ENCODE measurements at places on chromosomes 16 and 17.

DNA sequence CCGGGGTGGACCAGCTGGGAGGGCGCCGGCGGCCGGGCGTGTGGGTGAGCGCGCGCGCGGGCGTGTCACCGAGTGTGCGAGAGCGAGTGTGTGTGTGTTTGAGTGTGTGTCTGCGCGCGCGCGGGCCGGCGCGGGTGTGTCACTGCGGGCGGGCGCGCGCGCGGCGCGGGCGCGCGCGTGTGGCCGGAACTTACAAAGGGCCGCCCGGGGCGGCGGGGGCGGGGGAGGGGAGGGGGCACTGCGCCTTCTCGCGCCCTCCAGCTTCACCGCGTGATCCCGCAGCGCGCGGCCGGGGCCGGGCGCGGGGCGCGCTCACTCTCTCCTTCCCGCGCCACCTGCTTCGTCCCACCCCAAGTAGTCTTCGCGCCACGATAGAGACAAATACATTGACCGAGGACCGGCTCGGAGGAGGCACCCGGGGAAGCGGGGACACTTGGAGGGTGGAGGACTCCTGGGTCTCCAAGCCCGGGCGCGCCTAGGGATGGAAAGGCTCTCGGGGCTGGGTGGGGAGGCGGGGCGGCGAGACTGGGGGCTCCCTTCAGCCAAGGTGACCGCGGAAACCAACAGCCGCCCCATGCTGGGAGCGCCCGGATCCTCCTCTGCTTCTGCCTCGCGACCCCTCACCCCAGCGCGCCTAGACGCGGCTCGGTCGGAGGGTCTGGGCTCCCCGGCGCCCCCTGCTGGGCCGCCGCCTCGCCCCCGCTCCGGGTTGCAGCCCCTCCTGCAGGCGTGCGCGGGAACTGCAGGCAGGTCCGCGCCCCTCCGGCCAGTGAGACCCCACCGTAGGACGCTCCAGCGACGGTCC, at the start of gene SRCIN1:
TSS of gene SRCIN1 (minus strand) at position 112 of the 805 bp plus-strand sequence. CDS start 247 bp downstream, outside the sequence.
- peak within 1 kb of the TSS; percentile 56 for H3K4me3 ChIP-seq
- peaks cover 76% of the 10 kb centered on the region for H3K27me3 ChIP-seq
- peak; percentile 61 for DNase-seq

DNA sequence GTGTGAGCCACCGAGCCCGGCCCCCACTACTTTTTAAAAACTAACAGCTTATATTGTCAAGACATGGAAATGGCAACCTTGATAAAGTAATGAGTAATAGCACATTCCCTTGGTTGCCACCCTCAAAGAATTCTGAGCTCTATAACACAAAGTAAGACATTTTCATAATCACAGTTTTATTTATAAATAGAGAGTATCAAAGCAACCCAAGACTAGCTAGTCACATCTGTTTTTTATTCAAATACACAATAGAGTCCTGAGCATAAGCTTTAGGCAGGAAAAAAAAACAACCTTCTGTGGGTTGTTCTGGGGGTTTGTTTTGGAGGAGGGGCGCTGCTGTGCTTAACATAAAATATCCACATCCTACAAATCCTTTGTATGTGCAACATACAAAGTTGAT, 68.7 kb downstream of the CEP95 start:
- H3K27ac ChIP-seq = no peak overlapping the region
- peaks cover 21% of the 10 kb centered on the region for H3K4me1 ChIP-seq
- peaks cover 21% of the 10 kb centered on the region for H3K36me3 ChIP-seq
- no peak for DNase-seq
- no peak overlapping the region for H3K4me3 ChIP-seq

GRCh38 chr16:55577887-55578286, 11.4 kb downstream of the CAPNS2 start:
- no peak for DNase-seq
- H3K27ac ChIP-seq = no peak overlapping the region
- no peaks in the 10 kb centered on the region for H3K4me1 ChIP-seq
- no peaks in the 10 kb centered on the region for H3K36me3 ChIP-seq
- peaks cover 5% of the 10 kb centered on the region for H3K27me3 ChIP-seq

DNA sequence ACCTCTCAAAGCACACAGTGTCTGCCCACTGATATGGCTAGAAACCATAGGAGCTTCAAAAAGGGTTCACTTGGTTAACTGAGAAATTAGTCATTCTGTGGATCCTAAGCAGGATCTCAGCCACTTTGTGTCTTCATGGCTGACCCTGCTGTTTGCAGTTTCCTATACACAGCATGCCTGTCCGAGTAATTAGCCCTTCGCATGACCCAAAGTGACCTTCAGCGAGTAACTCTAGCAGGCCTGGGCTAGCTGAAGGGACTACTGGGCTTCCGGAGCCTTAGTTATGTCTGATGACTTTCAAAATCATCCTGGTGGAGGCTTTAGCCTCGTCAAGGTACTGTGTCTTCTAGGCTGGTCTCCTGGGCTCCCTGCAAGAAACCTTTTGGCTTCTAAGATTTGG, 28.9 kb upstream of the FBXW10B start:
- no peak for DNase-seq
- no peaks in the 10 kb centered on the region for H3K36me3 ChIP-seq
- H3K4me3 ChIP-seq = no peak overlapping the region
- peaks cover 12% of the 10 kb centered on the region for H3K4me1 ChIP-seq

DNA sequence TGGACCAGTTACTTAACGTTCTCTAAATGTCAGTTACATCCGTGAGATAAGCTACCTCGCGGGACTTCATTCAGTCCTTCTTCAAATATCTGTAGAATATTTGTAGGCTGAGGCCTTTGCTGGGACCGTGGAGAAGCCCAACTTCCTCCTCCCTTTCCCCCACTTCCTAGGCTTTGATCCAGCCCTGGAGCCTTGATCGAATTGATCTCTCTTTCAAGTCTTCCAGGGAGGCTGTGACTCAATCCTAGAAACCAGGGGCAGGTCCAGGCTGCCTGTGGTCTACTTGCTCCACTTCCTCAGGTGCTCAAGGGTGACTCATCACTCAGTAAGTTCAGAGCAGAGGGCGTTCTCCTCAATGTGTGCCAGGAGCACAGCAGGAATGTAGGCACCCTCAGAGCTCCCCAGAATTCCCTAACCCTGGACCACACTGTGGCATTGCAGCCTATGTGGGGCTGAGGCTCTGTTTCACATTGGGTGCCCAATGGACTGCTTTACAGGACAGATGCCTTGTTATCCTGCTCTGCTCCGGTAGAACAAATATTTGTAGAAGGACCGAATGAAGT, 11.2 kb upstream of the CEP20 start:
- DNase-seq = peak; percentile 85
- no peak overlapping the region for H3K4me3 ChIP-seq
- H3K36me3 ChIP-seq = peaks cover 1% of the 10 kb centered on the region
- H3K27me3 ChIP-seq = no peaks in the 10 kb centered on the region
- peaks cover 46% of the 10 kb centered on the region for H3K4me1 ChIP-seq

- no peaks in the 10 kb centered on the region for H3K27me3 ChIP-seq
- peak overlapping the region; percentile 87 for H3K27ac ChIP-seq
- H3K4me1 ChIP-seq = peaks cover 73% of the 10 kb centered on the region
These were observed 19.0 kb downstream of the SLC7A6 start for GRCh38 chr16:68283346-68283745.

GRCh38 chr16:14564861-14565687, 65.0 kb downstream of the PARN start:
- peaks cover 4% of the 10 kb centered on the region for H3K36me3 ChIP-seq
- H3K4me1 ChIP-seq = peaks cover 10% of the 10 kb centered on the region
- H3K27me3 ChIP-seq = no peaks in the 10 kb centered on the region
- H3K4me3 ChIP-seq = peak overlapping the region; percentile 27

DNA sequence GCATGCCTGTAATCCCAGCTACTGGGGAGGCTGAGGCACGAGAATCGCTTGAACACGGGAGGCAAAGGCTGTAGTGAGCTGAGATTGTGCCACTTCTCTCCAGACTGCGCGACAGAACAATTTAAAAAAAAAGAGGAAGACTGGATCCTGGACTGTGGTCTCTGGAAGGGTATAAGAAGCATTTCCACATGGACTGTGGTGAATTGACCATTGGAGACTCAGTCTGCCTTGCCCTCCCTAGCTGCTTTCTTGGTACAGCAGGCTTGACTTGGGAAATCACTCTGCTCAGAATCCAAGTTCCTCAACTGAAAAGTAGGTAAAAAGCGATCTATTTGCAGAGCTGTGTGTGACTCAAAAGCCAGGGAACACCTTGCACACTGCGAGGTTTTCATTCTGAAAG, 1.0 kb upstream of the MGRN1 start:
- H3K36me3 ChIP-seq = peaks cover 9% of the 10 kb centered on the region
- peak overlapping the region; percentile 89 for H3K4me3 ChIP-seq
- peaks cover 31% of the 10 kb centered on the region for H3K4me1 ChIP-seq
- H3K27me3 ChIP-seq = no peaks in the 10 kb centered on the region

DNA sequence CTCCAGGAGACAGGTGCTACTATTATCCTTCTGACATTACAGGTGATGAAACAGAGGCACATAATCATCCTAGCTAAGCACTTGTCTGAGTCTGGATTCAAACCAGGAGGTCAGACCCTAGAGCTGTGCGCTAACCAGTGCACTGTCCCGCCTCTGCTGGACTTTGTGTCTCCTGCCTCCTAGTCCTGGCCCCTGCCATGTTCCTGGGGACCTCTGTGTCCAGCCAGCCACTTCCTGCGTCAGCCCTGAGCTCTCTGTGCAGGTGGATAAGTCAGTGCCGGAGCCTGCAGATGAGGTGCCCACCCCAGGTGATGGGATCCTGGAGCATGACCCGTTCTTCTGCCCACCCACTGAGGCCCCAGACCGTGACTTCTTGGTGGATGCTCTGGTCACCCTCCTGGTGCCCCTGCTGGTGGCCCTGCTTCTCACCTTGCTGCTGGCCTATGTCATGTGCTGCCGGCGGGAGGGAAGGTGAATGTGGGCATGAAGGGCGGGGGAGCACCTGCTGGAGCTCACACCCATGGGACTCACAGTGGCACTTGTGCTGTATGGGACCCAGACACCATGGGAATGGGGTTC, 4.2 kb downstream of the SGCA start:
- DNase-seq = no peak
- peaks cover 22% of the 10 kb centered on the region for H3K4me1 ChIP-seq
- H3K27me3 ChIP-seq = no peaks in the 10 kb centered on the region
- no peak overlapping the region for H3K4me3 ChIP-seq
- H3K27ac ChIP-seq = no peak overlapping the region
- H3K36me3 ChIP-seq = no peaks in the 10 kb centered on the region

- no peak for DNase-seq
- peaks cover 3% of the 10 kb centered on the region for H3K4me1 ChIP-seq
- peaks cover 57% of the 10 kb centered on the region for H3K27me3 ChIP-seq
- no peak overlapping the region for H3K27ac ChIP-seq
- H3K36me3 ChIP-seq = no peaks in the 10 kb centered on the region
These were observed 18.1 kb upstream of the MTMR4 start for GRCh38 chr17:58532555-58532951.

DNA sequence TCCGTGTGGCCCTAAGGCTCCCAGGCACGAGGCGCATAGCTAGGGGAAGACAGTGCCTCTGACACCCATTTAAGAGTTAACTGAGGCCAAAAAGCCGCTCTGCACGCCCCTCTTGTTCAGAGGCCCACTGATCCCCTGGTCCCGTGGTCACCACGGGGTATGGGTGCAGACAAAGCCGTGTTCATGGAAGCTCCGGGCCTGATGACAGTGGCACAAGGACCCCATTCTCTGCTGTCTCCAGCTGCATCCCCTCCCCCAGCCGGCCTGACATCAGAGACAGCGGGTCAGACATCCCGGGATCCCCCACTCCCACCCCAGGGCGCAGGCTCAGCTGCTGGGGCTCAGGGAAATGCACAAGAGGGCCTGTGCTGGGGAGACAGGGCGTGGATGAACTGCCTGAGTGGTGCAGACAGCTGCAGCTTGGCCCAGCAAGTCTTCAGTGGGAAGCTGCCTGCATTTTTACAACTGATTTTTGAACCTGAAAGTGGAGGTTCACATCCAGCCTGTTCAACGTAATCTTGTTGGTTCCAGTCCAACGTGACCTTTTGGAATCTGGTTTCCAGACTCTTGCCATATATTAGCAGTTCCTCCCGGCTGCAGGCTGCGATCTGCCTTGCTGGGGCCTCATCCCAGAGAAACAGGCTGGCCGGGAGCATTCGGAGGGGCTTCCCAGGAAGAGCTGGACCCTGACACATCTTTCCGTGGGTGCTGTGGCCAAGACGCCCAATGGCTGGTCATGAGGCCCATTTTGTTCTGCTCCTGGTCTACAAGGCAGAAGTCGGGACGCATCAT, 9.7 kb upstream of the BAHCC1 start:
- H3K27ac ChIP-seq = no peak overlapping the region
- H3K4me3 ChIP-seq = no peak overlapping the region
- no peak for DNase-seq

DNA sequence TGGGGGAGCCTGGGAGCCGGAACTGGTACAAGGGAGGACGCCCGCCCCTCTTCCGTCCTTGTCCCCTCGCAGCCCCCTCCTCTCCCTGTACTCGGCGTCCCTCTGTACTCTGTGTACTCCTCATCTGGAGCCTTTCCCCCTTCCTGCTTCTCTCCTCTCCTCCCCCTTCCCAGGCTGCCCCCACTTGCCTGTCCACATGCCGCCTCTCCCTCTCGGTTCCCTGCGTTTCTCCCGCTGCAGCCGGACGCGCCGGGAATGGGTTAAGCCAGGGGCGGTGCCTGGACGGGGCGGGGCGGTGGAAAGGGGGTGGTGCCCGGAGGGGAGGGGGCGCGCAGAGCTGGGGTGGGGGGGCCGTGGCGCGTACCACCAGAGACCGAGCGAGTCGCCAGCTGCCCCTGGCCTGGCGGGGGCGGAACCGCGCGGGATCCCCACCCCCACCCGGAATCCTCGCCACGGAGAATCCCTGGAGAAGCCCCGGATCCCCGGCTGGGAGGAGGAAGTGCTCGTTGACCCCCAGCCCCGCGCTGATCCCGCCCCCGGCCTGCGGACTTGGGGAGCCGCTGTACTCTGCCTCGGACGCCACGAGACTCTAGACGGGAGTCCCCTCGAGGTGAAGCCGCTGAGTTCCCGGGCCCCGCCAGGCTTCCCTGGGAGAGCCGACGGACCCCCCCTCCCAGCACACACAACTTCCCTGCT, 22.6 kb downstream of the GJD3 start:
- peak overlapping the region; percentile 68 for H3K4me3 ChIP-seq
- H3K27me3 ChIP-seq = no peaks in the 10 kb centered on the region
- peak overlapping the region; percentile 54 for H3K27ac ChIP-seq
- peaks cover 79% of the 10 kb centered on the region for H3K4me1 ChIP-seq
- peaks cover 22% of the 10 kb centered on the region for H3K36me3 ChIP-seq

DNA sequence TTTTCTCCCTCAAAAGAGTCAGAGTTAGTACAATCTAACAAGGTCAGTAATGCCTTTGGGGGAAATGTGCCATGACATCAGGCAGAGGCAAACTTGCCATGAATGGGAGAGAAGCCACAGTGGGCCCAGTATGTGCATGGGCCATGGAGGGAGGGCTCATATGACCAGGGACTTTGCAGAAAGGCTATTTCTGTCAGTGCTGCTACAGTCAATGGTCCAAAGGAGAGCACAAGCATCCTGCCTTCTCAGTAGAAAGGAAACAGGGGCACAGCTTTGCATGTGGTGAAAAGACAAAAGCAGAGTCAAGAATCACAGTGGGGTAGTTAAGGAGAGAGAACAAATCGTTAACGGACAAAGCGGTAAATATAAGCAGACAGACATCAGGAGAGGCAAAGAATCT, 11.2 kb upstream of the CORO6 start:
- H3K4me1 ChIP-seq = peaks cover 23% of the 10 kb centered on the region
- no peaks in the 10 kb centered on the region for H3K27me3 ChIP-seq
- H3K27ac ChIP-seq = peak overlapping the region; percentile 61
- peak overlapping the region; percentile 5 for H3K4me3 ChIP-seq

DNA sequence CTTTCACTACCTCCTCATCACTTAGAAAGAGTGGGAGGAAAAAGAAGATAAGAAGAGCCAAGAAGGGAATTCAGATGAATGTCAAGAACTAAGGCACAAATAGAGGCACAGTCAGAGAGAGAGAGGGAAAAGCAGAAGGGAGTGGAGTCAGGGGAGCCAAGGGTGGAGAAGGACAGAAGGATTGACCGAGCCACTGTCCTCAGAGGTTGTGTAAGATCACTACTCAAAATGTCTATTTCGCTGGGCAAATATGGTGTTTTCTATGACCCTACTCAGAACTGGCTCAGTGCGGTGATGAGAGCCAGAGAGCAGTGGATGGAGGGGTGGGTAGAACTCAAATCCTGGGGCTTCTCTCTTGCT, 139.2 kb upstream of the HS3ST2 start:
- H3K27me3 ChIP-seq = no peaks in the 10 kb centered on the region
- H3K4me3 ChIP-seq = no peak overlapping the region
- H3K4me1 ChIP-seq = no peaks in the 10 kb centered on the region
- no peaks in the 10 kb centered on the region for H3K36me3 ChIP-seq
- DNase-seq = no peak
